ENCODE measurements at places on chromosomes 11 and 22.

- DNase-seq: no peak
These were observed 627 bp downstream of the ASCL2 start for GRCh38 chr11:2269601-2270321.

- DNase-seq: no peak
These were observed 26.6 kb downstream of the A4GALT start for GRCh38 chr22:42693763-42694683.

DNA sequence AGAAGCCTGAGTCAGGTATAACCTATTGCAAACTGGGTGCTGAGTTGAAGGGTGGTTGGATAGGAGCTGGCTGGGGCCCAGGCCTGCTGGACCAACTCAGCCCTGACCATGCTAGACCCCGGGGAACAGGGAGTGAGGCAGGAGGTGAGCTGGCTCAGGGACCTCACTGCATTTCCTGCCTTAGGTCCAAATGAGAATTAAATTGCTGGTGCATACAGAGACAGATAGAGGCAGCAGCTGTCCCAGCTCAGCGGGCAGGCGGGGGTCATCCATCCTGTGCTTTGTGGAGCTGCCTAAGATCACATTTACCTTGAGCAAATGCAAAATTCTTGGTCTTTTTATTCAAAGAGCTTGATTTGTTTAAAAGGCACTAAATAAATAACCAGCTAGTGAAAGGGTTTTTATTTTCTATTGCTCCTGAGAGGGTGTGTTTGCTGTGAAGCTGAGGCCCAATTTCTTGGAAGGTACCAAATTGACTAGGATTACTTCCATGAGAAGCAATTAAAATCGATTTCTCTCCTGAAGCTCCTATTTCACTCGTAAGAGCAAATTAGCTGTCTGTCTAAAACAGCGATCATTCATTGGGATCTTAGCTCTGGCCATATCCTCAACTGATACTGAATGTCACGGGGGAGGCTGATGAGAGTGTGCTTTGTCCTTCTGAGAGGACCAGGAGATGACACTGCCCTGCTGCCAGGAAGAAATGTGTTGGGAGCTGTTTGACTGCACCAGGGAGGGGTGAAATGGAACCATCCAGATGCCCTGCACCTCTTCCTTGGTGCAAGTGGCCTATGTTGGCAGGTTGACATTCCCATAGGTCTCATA, 24.9 kb downstream of the USH1C start:
- DNase-seq: no peak

DNA sequence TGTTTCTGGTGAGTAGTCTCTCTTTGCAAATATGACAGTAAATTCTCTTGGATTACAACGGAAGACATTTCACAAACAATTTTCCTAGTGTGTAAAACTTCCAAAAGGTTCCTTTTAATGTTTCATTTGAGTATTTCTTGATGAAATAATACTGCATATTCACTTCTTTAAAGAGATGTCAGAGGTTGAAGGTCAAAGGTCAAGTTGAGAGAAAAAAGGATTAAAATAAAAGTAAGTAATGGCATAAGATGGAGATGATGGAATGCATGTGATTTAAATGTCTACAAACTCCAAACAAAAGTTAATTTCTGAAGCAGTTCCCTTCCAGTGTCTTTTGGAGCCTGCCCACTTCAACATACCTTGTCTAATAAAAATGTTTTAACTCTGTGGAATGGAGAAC, 40.7 kb downstream of the APOL5 start:
- no peak for DNase-seq

DNA sequence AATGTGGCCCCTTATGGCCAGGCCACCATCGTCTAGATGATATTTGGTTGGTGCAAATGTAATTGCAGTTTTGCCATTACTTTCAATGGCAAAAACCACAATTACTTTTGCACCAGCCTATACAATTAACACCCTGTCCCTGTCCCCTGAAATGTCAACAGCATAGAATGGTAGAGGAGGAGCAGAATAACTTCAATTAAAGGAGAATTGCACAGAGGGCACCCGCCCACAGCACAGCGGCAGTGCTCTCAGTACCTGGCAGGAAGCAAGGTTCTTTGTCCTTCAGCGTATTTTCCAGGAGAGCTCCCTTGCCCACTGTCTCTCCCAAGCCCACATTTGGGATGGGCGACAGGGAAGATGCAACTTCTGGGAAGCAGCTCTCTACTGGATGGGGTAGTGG, 115.3 kb downstream of the TRIM29 start:
- DNase-seq: no peak

DNA sequence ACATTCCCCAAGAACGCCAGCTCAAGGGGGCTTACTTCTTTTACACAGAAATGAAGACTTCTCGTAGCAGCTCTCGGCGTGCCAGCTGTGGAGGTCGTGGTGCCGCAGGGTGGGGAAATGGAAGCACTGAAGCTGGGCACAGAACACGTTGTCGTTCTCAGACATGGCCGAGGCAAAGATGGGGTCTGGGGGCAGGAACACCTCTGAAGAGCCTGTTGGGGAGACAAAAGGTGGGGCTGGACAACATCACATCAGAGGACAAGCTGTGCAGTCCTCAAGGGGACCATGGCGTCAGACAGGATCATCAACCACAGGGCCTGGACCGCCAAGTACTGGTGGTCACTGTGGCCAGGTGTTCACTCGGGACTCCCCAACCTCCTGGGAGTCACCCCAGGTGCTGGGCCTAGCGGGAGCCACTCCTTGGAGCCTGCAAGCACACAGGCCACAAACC, 65.2 kb downstream of the DGCR2 start:
- no peak for DNase-seq

DNA sequence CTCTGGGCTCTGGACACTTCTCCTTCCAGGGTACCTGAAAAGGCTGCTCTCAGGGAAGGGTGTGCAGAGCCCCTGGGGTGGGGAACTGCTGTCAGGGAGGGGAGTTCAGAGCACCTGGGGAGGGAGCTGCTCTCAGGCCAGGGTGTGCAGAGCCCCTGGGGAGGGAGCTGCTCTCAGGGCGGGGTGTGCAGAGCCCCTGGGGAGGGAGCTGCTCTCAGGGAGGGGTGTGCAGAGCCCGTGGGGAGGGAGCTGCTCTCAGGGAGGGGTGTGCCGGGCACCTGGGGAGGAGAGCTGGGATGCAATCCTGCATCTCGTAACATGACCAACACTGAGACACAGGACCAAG, 764.2 kb downstream of the BRD1 start:
- no peak for DNase-seq

DNA sequence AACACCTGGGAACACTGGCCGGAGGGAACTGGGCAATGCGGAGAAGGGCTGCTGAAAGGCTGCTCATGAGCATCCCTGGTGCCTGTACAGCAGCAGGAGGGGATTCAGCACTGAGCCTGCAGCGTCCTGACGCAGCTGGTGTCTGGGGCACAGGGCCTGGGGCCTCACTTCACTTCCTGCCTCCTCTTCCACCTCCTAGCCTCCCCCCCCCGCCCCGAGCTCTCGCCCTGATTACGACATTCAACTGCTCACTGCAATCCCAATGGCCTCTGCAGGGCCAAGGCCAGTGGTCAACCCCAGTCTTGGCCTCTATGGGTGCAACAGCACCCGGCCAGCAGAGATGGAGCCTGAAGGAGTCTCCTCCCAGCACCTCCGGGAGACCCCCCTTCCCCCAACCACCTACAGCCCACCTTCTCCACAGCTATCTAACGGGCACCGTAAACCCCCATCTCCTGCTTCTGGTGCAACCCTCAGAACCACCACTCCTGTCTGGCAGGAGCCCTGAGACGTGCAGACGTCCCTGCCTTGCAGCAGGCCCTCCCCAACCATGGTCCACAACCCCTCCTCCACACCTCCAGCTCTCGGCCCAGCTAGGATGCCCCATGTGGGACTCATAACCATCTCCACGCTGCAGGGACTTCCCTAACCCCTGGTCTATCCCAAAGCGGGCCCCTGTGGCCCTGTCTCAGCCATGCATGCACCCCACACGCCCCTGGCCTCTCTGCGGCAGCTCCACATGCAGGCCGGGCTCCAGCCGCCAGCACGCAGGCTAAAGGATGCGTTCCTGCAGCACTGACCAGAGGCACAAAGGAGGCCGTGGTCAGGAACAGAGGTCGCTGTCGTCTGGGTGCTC, 38.2 kb downstream of the BRD1 start:
- DNase-seq: no peak

- DNase-seq: no peak
These were observed 11.3 kb upstream of the OR6X1 start for GRCh38 chr11:123765601-123766000.

- DNase-seq: no peak
These were observed 720 bp downstream of the PACS1 start for GRCh38 chr11:66070604-66071380.

- DNase-seq: no peak
These were observed 4.4 kb downstream of the TMEM258 start for GRCh38 chr11:61787928-61788491.

GRCh38 chr11:121754598-121754997, 301.8 kb upstream of the SORL1-AS1 start:
- no peak for DNase-seq

DNA sequence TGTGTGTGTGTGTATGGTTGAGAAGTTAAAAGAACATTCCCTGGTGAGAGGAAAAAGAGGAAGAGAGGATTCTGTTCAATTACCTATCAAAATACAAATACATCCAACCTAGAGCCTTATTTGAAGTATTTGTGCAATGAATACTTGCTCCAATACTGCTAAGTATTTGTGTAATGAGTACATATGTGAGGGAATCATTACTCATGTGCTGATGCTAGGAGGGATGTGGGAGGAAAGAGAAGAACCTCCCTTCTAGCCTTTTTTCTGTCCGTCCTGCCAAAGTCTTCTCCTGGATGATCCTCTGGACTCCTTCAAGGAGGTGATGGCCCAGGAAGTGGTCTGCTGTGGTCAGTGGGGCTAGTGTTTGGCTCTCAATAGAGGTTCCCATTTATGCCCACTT, 36.0 kb upstream of the ACCSL start:
- no peak for DNase-seq

DNA sequence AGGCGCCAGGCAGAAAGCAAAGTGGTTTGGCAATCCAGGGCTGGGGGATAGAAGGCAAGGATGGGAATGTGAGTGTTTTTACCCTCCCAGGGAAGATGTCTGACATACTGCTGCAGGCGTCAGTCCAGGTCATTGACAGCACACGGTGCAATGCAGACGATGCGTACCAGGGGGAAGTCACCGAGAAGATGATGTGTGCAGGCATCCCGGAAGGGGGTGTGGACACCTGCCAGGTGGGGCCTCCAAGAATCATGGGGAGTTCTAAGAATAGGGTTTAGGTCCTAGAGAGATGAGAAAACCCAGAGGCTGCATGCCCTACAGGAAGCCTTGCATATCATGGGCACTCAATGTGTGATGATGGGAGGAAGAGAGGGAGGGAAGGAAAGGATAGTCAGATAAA, 28.3 kb upstream of the SMIM35 start:
- no peak for DNase-seq

- no peak for DNase-seq
These were observed 349.4 kb upstream of the NCAM1 start for GRCh38 chr11:112611771-112612170.

DNA sequence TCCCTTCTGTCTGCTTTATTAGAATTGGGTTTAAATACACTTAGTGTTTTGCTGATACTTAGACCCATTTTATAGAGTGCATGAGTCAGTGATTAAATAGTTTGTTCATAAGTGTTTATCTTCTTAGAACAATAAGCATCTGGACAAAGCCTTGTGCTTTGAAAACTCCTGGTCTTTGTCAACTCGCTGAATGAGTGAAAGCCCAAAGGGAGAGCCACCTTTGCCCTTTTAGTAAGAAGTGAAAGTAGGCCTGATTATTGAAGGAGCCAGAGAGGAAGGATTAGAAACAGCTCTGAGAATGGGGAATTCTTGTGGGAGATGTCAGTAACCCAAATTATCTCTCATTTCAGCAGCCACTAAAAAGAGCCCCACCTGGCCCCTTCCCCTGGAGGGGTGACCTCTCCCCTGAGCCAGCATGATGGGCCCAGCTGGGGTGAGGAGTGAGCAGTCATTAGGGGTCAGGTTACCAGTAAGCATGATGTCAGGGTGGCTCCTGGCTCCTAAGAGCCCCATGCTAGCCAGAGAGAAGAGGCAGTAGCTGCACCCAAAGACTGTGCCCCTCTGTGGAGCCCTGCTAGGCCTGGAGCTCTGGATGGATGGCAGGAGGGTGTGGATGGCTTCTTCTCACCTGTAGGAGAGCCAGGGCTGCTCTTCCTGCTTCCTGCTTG, 125.1 kb upstream of the E2F8 start:
- no peak for DNase-seq

DNA sequence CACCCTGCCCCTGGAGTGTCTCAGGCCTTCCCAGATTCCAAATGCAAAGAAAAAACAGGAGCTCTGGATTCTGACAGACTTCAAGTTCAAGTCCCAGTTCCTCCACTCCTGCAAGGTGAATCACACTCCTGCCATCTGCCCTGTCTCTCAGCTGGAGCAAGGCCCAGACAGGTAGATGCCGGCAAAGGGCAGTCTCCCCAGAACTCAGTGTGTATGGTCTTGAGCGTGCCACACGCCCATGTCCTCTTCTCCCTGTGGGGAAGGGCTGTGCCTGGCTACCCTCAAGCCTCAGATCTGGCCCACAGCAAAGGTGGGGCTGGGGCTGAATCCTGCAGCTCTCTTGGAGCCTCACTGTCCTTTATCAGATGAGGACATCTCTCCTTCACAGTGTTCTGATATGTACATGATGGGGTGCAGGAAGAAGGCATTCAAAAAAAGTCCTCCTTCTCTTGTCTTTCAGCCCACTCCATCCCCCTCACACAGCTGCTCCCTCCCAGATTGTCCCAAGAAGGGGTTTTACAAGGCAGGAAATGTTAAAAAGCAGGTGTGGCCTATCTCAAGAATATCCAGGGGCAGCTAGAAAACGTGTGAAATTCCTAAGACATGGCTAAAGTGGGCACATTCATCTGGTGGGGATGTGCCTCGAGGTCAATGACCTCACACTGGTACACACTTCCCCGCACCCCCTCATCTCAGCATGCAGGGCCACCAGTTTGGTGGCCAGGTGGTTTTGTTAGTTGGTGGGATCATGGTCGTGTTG, 27.7 kb upstream of the ARFGAP3 start:
- DNase-seq: no peak

DNA sequence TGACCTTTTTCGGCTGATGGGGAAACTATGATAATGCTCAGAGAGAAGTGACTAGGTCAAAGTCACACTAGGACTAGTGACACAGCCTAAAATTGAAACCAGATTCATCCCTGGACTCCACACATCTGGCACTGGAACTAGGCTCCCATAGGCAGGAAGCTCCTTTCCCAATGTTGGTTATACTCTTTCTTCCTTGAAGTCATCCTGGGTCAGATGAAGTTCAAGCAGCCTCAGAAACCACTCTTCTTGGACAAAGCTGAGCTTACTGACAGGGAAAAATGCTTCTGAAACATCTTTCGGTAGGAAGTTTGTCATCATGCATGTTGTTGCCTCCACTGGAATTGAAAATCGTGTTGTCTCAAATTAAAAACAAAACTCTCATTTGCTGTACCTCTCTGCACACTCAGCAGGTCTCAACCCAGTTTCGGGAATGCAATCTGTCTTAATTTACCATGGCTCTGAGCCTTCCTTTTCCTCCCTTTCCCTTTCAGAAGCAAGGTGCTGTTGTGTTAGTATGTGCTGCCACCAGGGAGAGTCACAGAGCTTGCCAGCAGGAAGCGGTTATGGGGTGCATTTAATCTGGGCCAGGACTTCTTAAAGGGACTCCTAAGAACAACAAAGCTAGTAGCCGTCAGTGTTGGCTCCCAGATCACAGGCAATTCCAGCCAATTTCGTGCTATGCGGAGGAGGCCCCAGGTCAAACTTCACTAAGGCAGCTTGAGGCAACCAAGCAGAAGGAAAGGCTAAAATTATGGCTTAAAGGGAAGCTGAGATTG, 384.8 kb downstream of the TENM4 start:
- no peak for DNase-seq
